Pulmonary artery endothelial cell (primary cell): ENCODE measurements at places on chromosomes 5 and 9.

GRCh38 chr5:171926311-171926710 is 80.1 kb downstream of the FBXW11 start:
- no peak for DNase-seq

DNA sequence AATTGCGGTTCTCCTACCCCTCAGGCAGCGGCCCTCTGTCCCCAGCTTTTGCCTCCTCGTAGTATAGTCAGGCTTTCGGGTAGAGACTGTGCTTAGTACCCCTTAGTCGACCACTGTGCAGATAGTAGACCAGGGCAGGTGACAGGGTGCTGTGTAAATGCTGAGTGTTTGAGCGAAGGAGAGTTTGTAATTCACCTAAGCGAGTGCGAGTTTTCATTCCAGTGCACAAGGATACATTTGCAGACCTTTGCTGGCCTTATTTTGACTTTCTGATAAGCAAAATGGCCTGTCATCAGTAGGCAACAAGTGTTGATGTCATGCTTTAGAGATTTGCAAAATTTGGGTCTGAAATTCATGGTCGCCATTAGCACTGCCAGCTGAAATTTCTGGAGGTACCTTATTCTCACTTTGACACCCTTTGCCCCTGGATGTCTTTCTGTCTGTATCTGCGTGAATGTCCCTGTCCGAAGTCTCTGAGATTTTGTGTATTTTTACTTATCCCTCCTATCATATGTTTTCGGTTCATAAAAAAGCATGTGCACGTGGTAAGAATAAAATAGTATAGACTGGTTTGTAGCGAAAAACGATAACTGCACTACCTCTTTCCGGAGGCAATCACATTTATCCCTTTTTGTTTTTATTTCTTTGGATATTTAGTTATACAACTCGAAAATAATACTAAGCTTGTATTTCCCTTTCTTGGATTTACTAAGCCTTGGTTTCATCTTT is 1.9 kb downstream of the LMNB1 start:
- DNase-seq = no peak

DNA sequence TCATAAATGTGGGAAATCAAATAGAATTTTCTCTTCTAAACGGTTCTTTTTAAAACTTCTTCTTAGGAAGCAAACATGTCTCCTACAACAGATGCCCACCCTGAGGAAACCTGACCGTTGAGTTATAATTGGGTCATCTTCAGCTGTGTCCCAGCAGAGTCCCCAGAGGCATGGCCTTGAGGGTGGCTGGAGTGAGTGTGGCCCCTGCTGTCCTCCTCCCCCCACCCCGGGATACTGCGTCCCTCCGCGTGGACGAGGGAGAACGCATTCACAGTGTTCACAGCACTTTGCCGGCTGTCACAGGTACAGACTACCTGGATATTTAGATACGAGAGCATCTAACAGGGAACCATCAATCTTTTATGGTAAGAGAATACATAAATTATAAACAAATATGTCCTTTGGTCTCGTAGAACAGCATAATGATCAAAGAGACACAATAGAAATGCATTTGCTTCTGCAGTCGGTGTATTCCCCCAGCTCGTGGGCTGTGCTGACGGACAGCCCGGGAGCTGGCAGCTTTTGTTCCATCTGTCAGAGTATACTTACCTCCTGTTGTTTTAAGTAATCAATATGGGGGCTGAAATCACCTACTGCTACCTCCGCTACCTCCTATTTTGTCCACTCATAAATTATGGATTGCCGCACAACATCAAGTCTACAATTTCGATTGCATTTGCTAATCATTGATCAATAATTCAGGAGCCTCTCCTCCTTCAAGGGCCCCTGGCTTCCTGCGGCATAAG is 214.7 kb downstream of the IRX2 start:
- DNase-seq = no peak

GRCh38 chr5:1933364-1934055 is 50.8 kb upstream of the IRX4 start:
- DNase-seq = no peak

DNA sequence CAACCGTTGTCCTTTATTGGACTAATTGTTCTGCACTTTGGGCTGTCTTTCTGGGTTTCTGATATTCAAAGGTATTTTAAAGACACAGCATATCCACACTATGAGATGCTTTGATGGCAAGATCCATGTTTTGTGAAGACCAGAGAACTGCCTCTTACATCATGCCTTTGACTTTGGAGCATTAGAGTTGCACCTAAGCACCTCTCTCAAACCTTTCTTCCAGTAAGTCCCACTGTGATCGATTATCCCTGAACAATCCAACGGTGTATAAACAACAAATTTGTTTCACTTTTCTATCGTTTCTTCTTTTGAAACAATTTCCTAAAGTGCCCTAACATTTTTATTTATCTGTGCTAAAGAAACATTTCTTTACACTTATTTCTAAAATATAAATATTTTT is 144.4 kb downstream of the KCTD16 start:
- no peak for DNase-seq

DNA sequence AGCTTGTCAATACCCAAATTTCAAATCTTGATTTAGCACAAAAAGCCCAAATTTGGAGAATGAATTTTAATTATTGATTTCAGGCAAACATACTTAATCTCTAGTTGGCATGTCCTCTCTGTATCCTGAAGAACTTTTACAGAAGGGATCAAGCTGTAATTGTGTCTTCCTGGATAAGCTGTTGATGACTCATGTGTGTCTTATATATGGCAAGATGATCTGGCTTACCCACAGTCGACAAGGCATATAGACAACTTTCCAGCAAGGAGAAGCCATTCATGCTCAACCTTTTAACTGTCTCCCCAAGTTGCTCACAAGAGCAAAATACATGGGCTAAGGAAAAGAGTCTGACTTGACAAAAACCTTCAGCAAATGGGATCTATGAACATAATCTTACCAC is 112.5 kb upstream of the SLCO6A1 start:
- no peak for DNase-seq

DNA sequence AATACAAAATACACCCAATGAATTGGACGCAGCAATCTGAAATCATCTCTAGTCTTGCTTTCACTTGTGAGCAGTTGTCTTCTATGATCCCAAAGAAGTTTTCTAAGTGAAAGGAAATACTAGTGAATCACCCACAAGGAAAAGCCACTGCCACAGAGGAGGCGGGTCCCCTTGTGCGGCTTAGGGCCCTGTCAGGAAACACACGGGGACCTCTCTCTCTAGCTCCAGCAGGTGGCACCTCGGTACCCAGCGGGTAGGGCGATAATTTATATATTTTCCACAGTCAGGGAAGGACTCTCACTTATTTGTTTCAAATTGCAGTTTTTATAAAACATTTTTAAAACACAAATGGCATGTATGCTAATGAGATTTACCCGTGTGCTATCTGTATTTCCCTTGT is 417.1 kb downstream of the KDM4C start:
- no peak for DNase-seq

DNA sequence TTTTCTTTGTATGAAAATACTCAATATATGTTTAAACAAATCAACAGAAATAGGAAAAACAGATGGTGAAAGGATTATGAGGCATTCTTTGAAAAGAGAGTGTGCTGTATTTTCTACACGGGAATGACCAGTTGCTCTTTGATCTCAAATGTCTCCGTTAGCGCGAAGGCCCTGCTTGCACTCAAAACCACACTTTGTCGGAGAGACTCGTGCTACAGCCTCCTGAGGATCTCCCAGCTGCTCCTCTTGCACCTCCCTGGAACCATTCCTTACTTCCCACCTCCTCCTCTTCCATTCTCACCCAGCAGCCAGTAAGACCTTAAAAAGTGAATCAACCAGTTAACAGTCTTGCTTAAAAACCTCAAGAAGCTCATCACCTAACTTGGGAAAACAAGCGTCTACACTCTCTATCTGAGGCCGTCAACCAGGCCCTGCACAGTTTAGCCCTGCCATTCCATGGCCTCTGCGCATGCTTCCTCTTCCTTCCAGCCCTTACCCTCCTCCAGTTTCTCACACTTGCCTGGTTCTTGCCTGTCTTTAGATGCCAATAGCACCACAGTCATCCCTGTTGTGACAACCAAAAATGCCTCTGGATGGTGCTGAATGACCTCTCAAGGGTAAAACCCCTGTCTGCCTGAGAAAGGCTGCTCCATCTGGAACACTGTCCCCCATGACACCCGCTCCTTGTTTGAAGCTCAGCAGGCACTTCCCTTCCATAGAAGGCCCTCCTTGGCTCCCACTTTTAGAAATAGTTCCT is 594.7 kb upstream of the WWC1 start:
- DNase-seq = no peak

DNA sequence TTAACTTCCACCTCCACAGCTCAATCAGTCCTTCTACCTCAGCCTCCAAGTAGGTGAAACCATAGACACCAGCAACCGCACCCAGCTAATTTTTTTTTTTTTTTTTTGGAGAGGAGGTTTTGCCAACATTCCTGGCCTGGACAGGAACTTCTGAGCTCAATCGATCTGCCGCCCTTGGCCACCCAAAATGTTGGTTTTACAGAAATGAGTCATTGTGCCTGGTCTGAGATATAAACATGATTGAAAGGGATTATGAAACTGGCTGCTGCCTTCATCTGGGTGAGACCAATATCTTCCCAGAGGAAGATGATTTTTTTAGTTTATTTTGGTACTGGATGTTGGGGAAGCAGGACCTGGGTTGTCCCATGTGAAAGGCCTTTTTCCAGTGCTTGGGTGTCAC is 9.2 kb downstream of the TAF11L12 start:
- DNase-seq = no peak

DNA sequence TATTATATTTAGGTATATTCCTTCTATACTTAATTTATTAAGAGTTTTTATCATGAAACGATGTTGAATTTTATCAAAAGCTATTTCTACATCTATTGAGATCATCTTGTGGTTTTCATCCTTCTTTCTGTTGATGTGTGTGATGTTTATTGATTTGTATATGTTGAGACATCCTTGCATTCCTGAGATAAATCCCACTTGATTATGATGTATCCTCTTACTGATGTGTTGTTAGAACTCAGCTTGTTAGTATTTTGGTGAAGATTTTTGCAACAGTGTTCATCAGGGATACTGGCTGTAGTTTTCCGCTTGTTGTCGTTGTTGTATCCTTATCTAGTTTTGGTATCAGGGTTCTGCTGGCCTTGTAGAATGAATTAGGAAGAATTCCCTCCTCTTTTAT is 213.6 kb downstream of the GDNF start:
- DNase-seq = no peak

- no peak for DNase-seq
Measured at GRCh38 chr5:80871541-80871961, 88.6 kb upstream of the RASGRF2 start.

GRCh38 chr5:127802477-127802865 is 99.3 kb downstream of the CCDC192 start:
- DNase-seq = no peak

GRCh38 chr5:170557314-170557713 is 53.5 kb downstream of the KCNIP1 start:
- DNase-seq = no peak

- DNase-seq = no peak
Measured at GRCh38 chr5:138716456-138716924, 36.7 kb upstream of the CTNNA1 start.

GRCh38 chr5:138944527-138945322 is 69.6 kb upstream of the LRRTM2 start:
- DNase-seq = no peak

- DNase-seq = no peak
Measured at GRCh38 chr9:24095246-24095645, 269.2 kb upstream of the ELAVL2 start.

GRCh38 chr5:132750471-132751230 is 3.4 kb downstream of the CCNI2 start:
- no peak for DNase-seq

GRCh38 chr5:3886524-3887451 is 291.2 kb downstream of the IRX1 start:
- DNase-seq = no peak

- DNase-seq = no peak
Measured at GRCh38 chr9:130740218-130741023, 46.8 kb downstream of the EXOSC2 start.

DNA sequence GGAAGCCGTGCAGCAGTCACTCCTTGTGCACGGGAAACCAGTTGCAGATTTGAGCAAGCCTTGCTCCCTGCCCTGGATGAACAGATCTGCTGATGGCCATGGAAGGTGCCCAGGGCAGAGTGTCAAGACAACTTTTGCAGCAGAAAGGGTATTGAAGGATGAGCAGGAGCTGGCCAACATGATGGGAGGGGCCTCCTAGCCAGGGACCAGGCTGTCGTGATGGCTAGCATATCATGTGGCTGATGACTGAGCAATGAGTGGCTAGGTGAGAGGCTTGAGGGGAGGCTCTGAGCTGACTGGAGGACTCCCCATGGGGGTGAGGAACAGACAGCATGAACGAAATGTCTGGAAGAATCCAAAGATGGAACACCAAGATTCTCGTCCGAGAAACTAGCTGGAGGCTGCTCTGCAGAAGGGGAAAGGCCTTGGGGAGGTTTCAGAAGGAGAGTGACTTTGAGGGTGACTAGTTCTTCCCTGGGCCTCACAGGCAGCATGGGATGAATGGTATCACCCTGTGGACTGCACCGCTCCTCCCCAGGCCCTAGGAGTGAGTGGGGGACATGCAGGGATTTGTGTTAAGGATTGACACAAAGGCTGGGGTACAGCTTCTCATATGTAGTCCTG is 18.5 kb downstream of the PPARGC1B start:
- no peak for DNase-seq

GRCh38 chr9:95486318-95486717 is 30.5 kb downstream of the PTCH1 start:
- no peak for DNase-seq

GRCh38 chr5:74499256-74500050 is 141.1 kb downstream of the ENC1 start:
- no peak for DNase-seq

DNA sequence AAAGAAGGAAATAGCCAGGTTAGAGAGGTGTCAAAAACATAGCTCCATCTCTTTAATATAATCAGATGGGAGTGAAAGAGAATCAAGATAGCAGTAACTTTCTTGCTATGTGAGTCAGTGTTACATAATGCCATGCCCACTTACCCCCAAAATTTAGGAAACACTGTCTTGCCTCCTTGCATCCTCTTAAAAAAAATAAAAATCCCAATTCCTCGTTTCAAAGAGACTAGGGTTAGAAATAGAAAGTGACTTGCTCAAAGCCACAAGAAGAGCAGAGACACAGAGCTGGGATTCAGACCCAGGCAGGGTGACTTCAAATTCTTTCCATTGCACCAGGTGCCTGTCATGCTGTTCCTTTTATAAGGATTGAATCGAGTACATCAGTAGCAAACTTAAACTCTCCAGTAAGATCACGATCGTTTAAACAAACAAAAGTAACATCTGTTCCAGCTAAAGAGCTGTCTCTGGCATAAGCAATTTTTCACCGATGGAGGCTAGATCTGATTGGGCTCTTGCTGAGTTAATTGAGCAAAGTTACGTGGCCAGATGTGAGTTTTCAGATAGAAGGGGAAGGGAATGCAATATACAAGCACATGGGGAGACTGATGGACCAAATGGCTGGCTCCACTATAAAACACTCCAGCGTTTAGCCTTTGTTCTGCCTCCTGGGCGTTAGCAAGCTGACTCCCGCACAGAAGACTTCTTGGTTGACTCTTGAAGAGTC is 176.9 kb downstream of the PALM2AKAP2 start:
- no peak for DNase-seq

- no peak for DNase-seq
Measured at GRCh38 chr9:135890190-135891026, 16.9 kb downstream of the CAMSAP1 start.
